ENCODE measurements at places on chromosomes 13 and 19.

GRCh38 chr13:59750860-59751259, 412.9 kb downstream of the DIAPH3 start:
- no peak for DNase-seq

DNA sequence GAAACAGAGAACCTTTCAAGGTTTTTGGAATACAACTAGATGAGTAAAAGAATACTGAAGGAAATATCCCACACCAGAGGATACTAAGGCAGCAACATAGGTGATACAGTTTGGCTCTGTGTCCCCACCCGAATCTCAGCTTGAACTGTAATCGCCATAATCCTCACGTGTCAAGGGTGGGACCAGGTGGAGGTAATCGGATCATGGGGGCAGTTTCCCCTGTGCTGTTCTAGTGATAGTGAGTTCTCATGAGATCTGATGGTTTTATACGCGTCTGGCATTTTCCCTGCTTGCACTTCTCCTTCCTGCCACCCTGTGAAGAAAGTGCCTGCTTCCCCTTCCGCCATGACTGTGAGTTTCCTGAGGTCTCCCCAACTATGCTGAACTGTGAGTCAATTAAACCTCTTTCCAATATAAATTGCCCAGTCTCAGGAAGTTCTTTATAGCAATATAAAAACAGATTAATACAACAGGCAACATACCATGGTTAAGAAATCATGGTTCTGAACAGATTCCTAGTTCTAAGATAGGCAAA, 97.0 kb downstream of the ABCC4 start:
- DNase-seq: no peak

GRCh38 chr13:79227418-79227817, 178.6 kb downstream of the RBM26 start:
- no peak for DNase-seq

GRCh38 chr19:55597501-55597921, 1.8 kb downstream of the FIZ1 start:
- no peak for DNase-seq

DNA sequence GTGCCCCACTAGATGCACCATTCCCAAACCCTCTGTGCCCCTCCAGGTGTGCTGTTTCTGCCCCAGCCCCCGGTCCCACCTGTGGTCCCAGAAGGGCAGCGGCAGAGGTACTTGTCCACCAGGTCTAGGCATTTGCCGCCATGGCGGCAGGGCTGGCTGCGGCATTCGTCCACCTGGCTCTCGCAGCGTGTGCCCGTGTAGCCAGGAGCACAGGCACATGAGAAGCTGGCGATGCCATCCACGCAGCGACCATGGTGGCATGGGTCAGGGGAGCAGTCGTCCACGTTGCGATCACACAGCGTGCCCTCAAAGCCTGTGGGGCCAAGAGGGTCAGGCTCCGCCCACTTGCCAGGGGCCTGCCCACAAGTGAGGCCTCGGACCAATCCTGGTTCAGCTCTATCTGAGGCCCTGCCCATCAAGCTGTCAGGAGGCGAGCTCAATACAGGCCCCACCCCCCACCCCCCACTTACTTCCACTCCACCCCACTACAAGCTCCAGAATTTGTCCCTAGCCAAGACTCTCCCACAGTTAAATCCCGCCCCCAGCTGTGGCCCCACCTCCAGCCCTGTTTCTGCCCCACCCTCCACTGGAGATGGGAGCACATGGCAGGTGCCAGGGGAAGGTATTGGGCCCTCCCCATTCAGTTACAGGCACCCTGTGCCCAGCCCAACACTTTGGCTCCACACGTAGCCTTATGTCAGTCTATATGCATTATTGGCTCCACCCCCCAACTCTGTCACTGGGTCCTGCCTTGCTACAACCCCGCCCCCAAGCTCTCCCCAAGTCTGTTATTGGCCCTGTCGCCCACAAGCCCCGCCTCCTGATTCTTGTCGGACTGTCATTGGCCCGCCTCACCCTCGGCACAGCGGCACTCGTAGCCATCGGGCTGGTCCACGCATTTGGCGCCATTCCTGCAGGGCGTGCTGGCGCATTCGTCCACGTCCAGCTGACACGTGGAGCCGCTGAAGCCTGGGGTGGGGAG, 13.5 kb downstream of the NOTCH3 start:
- no peak for DNase-seq

Data from HS-5 (cell line).